ENCODE measurements at places on chromosomes 2 and 18.

DNA sequence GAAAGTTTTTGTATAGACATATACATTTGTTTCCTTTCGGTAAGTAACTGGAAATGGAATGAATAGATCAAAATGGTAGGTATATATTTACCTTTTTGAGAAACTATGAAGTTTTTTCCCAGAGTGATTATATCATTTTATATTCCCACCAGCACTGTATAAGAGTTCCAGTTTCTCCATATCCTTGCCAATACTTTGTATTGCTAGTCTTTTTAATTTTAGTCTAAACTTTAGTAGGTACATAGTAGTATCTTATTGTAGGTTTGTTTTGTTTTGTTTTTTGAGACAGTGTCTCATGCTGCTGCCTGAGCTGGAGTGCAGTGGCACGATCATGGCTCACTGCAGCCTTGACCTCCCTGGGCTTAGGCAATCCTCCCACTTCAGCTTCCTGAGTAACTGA lies 56.6 kb downstream of the AGPS start:
- no peak for DNase-seq

DNA sequence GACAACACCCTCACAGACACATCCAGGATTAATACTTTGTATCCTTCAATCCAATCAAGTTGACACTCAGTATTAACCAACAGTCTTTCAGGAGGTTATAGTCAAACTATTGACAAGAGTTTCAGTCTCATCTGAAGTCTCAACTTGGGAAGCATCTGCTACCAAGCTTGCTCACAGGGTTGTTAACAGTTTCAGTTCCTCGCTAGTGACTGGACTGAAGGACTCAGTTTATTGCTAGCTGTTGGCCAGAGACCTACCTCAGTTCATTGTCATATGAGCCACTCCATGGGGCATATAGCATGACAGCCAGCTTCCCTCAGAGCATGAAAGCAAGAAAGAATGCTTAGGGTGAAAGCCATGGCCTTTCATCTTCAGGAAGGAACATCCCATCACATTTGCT lies 228.6 kb downstream of the EPHA4 start:
- no peak for DNase-seq

DNA sequence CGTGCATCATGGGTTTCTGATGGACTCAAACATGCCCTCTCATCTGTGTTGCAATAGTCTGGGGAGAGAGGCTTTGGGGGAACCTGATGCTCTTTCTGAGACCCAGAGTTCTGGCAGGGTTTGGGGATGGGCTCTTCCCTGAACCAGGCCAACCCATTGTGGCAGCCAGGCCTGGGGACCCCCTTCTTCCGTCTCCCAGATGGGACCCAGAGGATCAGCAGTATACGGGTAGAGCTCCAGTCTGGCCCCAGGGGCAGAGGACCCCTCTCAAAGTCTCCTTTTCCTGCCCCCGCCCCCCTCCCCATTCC lies 333.7 kb downstream of the DYSF start:
- DNase-seq: no peak

DNA sequence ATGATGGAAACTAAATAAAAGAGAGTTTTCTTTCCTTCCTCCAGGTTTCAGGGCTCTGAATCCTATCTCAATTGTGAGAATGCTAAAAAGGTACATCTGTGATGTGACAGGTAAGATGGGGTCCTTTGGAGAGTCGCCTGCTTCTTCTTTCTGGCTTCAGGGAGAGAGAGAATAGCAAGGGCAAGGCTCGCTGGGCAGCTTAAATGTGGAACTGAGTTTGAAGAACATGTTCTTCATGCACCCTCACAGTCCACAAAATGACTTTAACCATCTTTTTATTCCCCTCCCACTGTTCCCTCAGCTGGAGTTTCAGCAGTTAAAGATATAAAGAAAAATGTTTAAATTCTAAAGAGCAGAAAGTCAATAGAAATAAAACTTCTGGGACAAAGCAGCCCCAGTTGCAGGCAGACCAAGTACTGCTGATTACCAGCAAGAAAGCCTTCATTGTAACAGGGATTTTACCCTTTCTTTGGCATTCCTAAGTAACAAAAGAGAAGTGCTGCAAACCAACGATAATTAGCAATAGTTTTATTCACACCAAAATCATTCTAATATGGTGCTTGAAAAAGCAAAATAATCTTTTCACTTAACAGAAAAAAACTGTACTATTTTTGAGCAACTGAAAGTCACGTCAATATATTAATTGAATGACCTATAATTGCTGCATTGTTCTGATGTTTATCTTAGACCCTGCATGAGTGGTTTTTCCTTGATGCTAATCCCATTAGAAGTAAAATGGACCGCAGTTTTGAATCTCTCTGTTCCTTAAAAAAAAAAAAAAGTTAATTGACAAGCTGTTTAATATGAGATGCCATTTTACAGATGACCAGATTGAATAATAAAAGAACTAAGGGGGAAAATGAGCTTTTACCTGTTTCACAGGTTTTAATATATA lies 61.5 kb downstream of the LRP2 start:
- no peak for DNase-seq

- DNase-seq: no peak
Observed at GRCh38 chr18:7002107-7002506, 115.5 kb downstream of the LAMA1 start.

- no peak for DNase-seq
Observed at GRCh38 chr2:122322815-122323214, 567.4 kb downstream of the TSN start.

DNA sequence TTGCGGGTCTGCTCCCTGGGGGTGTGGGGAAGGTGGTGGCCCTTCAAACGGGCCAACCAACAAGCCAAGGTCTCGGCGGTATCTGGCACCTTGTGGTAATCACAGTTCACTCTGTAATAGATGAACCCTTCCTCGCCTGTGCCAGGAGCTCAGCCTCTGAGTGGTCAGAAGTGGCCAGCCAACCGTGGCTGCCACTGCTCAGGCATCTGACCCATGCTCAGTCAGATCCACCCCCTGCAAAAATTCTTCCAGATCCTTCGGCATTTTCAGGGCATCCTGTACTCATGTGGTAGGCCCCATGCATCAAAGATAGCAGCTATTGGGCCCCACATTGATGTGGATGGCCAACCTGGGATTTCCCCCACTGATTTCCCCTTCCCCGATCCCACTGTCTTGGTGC lies 39.6 kb upstream of the SERPINE2 start:
- no peak for DNase-seq

GRCh38 chr2:143525402-143525860 lies 396.2 kb downstream of the ARHGAP15 start:
- no peak for DNase-seq

GRCh38 chr2:2574401-2575180 lies 243.5 kb upstream of the MYT1L start:
- no peak for DNase-seq

- no peak for DNase-seq
Observed at GRCh38 chr2:98247383-98247782, 98.9 kb upstream of the CNGA3 start.

DNA sequence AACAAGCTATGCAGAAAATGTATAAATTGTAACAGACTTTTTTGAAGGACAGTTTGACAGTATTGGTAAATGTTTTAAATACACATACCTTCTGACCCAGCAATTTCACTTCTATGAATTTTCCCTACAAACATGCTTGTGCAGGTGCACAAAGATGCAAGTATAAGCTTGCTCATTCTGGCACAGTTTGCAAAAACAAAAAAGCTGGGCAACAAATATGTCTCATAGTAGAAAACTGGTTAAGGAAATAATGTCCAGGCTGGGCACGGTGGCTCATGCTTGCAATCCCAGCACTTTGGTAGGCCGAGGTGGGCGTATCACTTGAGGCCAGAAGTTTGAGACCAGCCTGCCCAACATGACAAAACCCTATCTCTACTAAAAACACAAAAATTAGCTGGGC lies 96.9 kb upstream of the NEDD4L start:
- no peak for DNase-seq

GRCh38 chr18:67654101-67654500 lies 137.6 kb upstream of the DSEL start:
- DNase-seq: no peak

DNA sequence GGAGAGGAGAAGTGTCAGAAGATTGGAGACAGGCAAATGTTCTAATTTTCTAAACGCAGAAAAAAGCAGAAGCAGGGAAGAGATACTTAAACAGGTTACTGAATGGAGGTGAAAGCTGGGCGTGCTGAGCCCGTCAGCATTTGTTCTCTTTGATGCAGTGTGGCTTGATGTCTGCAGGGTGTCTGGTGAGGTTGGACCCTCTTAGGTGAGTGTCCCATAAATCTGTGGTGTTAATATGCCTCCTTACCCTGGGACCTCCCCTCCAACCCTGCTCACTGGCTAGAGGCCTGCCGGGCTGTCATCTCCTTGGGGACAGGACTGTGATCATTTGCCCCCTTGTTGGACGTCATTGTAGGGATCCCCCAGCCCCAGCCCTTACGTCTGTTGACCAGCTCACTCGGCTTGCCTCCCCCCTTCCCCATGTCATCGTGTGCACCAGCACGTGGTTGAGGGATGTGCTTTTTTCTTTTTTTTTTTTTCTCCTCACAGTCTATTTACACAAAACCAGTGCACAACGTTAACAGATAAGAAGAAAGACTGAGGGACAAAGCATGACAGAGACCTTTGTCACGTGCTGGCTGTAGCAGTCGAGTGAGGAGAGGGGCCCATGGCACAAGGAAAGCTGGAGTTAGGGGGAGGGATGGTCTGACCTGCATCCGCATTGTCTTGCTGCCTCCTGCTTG lies 56.4 kb downstream of the NCK2 start:
- DNase-seq: no peak

GRCh38 chr2:47177043-47177565 lies 22.0 kb upstream of the STPG4 start:
- DNase-seq: no peak

GRCh38 chr2:46165916-46166315 lies 131.3 kb upstream of the EPAS1 start:
- DNase-seq: no peak

GRCh38 chr2:6951046-6951445 lies 33.8 kb downstream of the RNF144A start:
- DNase-seq: no peak

GRCh38 chr2:11746807-11747459 lies 501 bp downstream of the LPIN1 start:
- DNase-seq: no peak

- peak; percentile 53 for DNase-seq
Observed at GRCh38 chr2:11123856-11124759, 31.2 kb upstream of the SLC66A3 start.

DNA sequence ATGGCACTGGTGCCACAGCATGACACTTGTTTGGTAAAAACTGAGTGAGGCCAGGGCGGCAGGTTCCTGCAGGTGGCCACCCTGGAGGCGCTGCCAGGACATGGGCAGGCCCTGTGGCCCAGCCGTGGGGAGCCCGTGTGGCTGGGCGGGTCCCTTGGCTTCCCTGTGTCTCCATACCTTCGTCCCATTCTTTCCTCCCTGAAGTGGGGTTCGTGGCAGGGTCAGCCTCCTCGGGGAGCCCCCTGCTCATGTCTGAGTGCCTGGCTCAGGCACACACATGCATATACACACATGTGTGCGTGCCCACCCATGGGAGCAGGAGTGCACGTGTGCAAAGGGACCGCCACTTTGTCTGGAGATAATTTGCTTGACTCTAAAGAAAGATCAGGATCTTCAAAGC lies 86.5 kb upstream of the HDAC4 start:
- no peak for DNase-seq

GRCh38 chr18:34003687-34004086 lies 221.0 kb downstream of the NOL4 start:
- DNase-seq: no peak

- no peak for DNase-seq
Observed at GRCh38 chr2:224407241-224407701, 5.4 kb upstream of the FAM124B start.

- no peak for DNase-seq
Observed at GRCh38 chr2:240462707-240463273, 27.3 kb downstream of the GPC1 start.

GRCh38 chr2:220811952-220812570 lies 760.0 kb downstream of the EPHA4 start:
- no peak for DNase-seq

DNA sequence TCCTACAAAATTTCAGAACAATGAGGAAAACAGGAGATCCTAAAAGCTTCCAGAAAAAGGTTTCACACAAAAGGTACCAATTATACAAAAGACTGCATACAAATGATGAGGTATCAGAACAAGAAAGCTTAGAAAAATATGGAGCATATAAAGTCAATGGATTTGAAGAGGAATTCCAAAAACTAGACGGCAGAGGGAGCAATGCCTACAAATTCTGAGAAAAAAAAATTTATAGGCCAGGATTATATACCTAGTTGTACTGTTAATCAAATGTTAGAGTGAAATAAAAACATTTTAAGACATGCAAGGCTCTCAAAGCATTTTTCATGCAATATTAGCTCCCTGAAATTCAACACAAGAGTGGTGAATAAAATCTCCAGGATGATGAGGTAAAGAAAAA lies 106.2 kb downstream of the ZRANB3 start:
- no peak for DNase-seq

GRCh38 chr2:237661799-237662328 lies 34.5 kb downstream of the LRRFIP1 start:
- DNase-seq: no peak

DNA sequence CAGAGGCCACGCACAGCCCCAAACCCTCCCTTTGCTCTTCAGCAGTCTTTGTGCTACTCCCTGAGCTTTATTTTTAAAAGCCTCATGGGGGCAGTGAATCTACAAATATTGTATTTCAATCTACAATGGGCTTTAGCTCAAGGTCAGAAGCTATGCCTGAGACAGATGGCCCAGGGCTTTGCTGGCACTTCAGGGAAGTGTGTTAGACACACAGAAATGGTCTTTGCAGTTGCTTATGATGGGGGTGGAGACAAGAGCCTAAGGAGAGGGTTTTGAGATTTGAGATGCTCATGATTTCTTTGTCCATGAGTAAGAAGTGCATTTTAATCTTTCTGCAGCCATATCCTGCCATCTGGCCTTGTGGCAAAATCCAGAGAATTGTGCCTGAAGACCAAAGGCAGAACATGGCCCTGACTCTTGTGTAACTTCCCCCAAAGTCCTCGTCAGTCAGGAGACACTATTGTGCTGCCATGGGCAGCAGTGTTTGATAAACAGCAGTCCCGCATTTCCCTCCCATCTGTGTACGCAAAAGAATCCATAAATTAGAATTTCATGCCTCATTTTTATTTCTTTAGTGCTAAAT lies 92.6 kb downstream of the VAPA start:
- no peak for DNase-seq

DNA sequence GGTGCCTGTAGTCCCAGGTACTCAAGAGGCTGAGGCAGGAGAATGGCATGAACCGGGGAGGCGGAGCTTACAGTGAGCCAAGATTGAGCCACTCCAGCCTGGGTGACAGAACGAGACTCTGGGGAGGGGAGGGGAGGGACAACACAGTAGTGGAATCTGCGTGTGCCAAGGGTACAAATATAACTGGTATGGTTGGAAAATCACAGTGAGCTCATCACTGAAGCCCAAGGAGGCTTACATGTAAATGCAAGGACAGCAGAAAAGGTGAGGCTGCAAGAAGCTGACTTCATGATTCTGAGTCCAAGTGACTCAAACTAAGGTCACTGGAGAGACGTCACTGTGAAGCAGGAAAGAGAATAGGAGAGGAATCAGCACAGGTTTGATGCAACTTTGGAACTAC lies 9.2 kb downstream of the SEPTIN10 start:
- DNase-seq: no peak

- no peak for DNase-seq
Observed at GRCh38 chr2:72210470-72210869, 62.8 kb upstream of the CYP26B1 start.

GRCh38 chr18:76578571-76579300 lies 83.7 kb upstream of the ZNF516 start:
- DNase-seq: no peak

GRCh38 chr2:28465148-28465885 lies 30.5 kb upstream of the PLB1 start:
- no peak for DNase-seq
